AG04449 (cell line): ENCODE measurements at places on chromosomes 2 and 18.

DNA sequence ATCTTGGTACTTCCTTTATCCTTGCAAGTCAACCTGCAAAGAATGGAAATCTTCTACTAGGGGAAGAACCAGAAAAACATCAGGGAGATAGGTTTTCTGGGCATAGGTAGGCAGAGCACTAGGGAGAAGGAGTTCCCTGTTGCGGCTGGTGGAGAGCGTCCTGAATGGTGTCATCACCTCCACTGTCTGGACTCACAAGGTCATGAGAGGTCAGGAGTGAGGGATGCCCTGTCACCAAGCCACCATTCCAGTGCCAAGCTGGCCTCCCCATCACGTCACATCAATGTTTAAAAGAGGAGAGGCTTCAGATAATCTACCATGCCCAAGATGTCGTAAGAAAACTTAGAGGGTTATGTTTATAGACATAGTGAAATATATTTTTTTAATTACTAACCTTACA, 72.1 kb downstream of the BCL2 start:
- no peak for DNase-seq

DNA sequence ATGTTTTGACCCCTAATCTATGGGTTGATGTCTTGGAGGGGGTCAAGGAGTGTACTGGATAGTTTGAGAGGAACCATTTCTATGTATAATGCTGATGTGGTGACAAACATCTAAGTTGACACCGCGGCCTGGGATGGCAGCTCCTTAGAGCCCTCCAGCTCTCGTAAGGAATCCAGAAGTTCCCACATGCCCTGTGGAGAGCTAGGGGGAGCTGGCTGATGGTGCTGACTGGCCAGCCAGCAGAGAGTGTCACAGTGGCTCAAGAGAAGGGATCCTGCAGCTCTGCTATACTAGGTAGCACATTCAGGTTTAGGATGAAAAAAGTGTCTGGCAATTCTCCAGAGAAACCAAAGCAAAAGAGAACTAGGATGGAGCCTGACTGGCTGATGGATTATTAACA, 842.2 kb upstream of the VRK2 start:
- no peak for DNase-seq

DNA sequence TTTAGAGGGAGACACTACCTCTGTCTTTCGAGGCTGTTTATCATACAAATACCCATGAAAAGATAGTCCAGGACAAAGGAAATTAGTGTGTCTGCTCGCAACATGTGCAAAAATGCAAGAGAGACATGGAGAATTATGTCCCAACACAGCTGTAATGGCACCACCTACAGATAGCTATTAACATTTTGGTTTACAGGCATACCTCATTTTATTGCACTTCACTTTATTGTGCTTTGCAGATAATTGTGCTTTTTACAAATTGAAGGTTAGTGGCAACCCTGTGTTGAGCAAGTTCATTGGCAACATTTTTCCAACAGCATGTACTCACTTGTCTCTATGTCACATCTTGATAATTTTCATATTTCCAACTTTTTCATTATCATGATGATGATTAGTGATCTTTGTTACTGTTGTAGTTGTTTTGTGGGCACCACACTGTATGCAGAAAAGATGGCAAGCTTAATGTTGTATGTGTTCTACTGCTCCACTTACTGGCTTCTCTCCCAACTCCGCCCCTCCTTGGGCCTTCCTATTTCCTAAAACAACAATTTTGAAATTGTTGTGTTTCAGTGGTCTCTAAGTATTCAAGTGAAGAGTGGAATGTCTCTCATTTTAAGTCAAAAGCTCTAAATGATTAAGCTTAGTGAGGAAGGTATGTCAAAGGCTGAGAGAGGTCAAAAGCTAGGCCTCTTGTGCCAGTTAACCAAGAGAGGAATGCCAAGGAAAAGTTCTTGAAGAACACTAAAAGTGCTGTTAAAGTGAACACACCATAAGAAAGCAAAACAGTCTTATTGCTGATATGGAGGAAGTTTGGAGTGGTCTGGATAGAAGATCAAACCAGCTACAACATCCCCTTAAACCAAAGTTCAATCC, 52.0 kb downstream of the ANKRD12 start:
- DNase-seq: no peak

DNA sequence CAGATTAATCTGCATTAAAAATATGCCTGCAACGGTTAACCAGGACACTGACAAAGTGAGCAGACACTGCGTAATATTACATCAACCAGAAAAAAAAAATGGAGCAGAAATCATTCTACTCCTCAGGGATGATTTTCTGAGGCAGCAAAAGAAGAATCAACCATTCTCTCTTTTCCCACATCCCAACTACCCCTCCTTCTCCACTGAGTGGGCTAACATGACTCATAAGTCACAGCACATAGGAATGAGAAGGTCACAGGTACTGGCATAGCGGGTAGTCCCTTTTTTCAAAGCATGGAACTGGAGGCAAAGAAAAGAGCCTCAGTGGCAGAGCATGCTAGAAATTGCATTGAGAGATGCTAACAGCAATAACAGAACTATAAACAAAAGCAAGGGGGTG, 54.3 kb upstream of the TSPYL6 start:
- no peak for DNase-seq

DNA sequence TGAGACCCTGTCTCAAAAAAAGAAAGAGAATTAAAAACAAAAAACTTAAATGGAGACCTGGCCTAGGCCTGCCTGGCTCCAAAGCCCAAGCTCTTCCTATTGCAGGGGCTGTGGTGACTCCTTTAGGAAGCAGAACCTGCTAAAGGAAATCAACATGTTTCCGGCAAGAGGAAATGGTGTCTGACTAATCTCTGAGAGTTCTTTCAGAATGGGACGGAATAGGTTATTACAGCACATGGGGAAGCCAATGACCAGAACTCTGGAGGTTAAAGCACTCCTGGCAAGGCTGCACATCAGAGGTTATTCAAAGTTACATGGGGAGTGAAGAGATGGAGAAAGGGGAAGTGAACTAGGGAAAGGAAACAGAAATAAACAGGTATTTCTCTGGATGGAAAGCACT, 21.4 kb downstream of the KIF3C start:
- DNase-seq: no peak

GRCh38 chr2:191688934-191689695, 11.2 kb downstream of the NABP1 start:
- DNase-seq: no peak

- no peak for DNase-seq
Observed at GRCh38 chr18:49901862-49902340, 88.6 kb upstream of the ACAA2 start.

DNA sequence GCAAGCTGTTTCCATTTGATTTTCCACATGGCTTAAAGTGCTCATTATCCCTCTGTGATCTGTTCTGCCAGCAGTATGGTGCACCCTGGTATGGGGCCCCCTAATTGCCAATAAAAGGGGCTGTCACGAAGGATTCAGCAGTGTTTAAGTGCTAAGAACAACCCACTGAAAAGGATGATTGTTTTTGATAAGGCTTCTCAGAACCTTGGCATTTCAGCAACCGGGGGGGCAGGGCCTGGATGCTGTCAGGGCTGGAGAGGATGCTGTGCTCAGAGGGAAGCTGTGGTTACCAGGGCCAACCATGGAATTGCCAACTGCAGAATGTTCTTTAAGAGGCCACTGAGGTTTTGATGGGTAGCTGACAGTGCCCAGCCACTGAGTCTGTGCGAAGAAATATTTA, 117.8 kb downstream of the CTIF start:
- no peak for DNase-seq

DNA sequence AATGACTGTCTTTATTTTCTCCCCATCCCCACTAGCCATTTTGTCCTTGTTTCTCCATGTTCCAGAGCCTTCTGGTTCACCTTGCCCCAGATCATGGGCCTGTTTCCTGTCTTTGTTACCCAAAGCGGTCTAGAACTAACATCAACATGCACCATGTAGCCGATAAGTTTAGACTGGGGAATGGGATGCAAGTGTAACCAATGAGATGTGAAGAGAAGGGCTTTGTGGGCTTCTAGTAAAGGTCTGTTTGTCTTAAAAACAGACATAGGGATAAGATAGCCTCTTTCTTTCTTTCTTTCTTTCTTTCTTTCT, 25.7 kb downstream of the INPP5D start:
- no peak for DNase-seq

GRCh38 chr2:45637440-45637839, 14.0 kb upstream of the PRKCE start:
- DNase-seq: no peak
